A172 (cell line): ENCODE measurements at places on chromosomes 11 and 22.

- DNase-seq: no peak
Measured at GRCh38 chr11:117315285-117316196, 515 bp downstream of the BACE1 start.

GRCh38 chr11:134587345-134587744, 175.3 kb upstream of the B3GAT1 start:
- DNase-seq: no peak

DNA sequence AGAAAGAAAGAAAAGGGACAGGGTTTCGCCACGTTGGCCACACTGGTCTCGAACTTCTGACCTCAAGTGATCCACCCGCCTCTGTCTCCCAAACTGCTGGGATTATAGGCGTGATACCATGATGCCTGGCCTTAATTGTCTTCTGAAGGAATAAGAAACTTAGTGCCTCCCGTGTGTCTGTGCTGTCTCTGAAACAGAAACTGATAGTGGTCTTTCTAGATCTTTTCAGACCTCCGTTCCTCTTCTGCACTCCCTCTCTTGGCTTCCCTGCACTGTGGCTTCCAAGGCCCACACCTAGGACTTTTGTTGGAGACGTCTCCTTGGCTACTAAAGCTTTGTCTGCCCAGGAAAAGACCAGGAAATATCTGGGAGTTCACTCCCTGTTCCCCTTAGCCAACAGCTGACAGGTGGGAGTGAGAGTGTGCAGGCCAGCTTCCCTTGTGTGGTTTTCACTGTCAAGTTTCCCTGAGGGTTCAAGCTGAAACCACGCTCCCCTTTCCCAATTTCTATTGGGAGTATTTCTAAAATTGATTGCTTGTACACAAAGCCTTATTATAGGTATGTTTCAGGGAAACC, 10.1 kb upstream of the HTR3B start:
- no peak for DNase-seq

GRCh38 chr22:47159592-47159991, 397.1 kb downstream of the TBC1D22A start:
- DNase-seq: no peak
